ENCODE measurements at places on chromosomes 7 and 10.

DNA sequence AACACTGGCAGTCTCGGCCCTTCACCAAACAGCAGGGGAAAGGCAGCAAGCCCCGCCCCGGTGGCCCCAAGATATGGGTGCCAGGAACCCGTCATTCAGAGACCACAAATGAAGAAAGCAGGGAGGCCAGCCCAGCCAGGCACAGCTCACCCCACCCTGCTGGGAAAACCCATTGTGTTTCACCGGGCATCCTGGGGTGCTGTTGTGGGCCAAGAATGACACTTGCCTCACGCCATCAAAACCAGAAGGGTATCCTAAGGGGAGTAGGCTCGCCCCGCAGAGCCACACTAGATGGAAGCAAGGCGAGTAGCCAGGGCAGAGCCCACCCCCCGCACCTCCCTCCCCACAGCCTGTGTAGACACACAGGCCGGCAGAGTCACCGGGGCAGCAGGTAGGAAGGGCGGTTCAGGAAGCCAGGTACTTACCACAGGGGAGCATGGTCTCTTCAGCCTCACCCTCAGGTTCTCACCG is 72.5 kb upstream of the KCNMA1 start:
- DNase-seq, result no peak

DNA sequence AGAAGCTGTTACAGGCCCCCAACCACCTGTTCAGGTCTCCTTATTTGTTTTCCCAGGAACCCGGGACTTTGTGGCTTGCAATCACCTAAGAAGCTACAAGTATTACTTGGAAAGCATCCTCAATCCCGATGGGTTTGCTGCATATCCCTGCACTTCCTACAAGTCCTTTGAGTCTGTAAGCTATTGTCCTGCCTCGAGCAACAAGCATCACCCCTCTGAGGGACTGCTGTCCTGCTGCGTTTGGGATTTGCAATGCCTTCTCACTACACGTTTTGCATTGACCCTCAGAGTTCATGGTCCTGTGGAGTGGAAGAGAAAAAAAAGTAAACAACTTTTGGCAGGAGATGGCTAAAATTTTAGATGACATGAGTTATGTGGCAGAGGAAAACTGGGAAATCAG is 9.2 kb downstream of the PNLIPRP1 start:
- DNase-seq, result no peak

GRCh38 chr7:47647181-47647917 is 65.4 kb upstream of the TNS3 start:
- no peak for DNase-seq

GRCh38 chr7:157641866-157642265 is 305.1 kb downstream of the DNAJB6 start:
- no peak for DNase-seq

DNA sequence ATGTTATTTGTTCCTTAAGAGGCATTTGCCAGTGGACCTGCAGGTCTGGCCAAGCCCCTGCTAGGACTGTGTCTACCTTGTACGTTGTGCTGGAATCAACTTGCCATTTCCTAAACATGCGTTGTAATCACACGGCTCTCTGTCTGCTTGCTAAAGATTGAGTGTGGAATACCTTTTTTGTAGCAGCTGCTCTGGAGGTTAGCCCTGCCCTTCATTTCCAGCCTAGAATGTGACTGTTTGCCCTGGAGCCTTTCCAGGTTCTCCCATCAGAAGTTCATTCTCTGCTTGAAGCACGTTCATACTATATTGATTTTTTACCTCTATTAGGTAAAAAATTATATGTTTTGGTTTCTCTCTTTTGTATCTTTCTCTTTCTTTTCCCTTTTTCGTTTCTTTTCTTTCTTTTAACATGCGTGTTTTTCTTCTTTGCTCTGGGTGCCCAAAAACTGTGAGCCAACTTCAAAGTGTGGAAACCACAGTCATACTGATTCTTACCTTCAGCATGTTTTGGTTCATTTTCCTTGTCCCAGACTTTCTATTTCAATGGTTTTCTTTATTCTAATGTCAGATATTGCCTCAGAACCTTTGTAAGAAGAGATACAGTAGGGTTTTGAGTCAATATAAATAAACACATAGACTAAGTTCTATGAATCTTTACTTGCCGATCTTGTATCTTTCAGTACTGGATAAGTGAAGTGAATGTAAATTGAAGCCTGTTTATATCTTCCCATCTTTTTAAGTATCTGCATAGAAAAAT is 111.9 kb upstream of the RPA3 start:
- no peak for DNase-seq

DNA sequence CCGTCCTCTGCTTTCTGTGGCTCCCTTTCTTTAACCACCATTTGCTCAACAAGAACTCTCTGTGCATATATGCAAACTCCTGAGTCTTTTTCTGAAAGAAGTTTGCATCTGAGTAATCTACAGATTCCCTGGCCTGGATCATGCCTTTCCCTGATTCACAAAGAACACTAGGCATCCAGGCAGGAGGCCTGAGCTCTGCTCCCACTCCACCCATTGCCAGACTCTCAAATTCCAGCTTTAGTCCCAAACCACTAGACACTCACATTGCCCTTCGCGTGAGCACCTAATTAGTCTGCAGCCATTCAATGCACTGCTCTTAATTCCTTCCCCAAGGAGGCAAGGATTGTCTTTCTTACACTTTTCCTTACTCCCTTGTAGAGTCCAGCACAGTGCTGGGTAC is 60.9 kb downstream of the ABCC2 start:
- DNase-seq, result no peak

GRCh38 chr7:81929386-81929785 is 159.5 kb upstream of the HGF start:
- DNase-seq, result no peak

GRCh38 chr7:35477609-35478008 is 217.3 kb downstream of the HERPUD2 start:
- DNase-seq, result no peak

DNA sequence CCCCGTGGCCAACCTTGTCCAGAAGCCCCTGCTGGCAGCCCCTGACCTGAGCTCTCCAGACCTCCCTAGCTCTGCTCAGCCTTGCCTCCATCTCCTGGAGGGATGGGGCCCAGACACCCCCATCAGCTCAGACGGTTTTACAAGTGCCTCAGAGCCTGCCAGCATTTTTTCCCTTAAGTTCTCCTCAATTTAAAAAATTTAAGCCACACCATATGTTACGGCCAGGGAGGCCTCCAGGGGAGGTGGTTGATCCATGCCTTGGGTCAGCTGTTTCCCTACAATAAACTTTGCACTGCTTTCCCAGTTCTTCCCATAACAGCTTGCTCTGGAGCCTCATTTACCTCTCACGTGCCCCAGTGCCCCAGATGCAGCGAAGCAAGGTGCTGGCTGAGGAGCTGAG is 143.5 kb downstream of the RGS10 start:
- no peak for DNase-seq

DNA sequence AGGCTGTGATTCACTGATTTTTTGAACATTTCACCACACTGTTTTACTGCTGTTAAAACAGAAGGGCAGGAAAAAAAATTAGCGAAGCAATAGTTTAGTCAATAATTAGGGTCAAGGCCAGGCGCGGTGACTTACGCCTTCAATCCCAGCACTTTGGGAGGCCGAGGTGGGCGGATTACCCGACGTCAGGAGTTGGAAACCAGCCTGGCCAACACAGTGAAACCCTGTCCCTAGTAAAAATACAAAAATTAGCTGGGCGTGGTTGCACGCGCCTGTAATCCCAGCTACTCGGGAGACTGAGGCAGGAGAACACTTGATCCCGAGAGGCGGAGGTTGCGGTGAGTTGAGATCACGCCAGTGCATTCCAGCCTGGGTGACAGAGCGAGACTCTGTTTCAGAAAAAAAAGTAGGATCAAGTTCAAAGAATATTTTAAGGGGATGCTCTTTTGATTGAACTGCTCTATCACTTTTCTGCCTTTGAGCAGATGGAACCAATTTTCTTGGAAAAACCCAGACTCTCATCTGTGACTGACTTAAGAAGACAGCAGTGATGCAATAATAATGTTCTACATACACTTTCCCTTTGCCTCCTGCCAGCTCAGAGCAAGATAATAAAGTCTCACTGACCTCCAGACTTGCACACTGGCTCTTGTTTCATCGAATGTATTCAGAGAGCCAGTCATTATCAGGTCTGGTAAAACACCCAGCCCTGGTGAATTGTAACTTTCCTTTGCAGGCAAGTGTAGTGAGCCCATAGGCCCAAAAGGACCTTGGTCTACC is 1.6 kb upstream of the PPA1 start:
- DNase-seq, result no peak

- no peak for DNase-seq
Measured at GRCh38 chr10:118516716-118517115, 78.7 kb downstream of the PRLHR start.

All from aorta (tissue), 5 donors.